ENCODE measurements at places on chromosomes 5 and 9.

GRCh38 chr9:121782514-121783110, 131.2 kb downstream of the DAB2IP start:
- DNase-seq = no peak

GRCh38 chr5:116861666-116862065, 287.0 kb upstream of the SEMA6A start:
- no peak for DNase-seq

GRCh38 chr9:129988607-129989361, 54.2 kb downstream of the FNBP1 start:
- DNase-seq = no peak

GRCh38 chr9:127216210-127216887, 48.2 kb upstream of the GARNL3 start:
- no peak for DNase-seq

GRCh38 chr9:130330202-130330862, 64.8 kb downstream of the HMCN2 start:
- no peak for DNase-seq

DNA sequence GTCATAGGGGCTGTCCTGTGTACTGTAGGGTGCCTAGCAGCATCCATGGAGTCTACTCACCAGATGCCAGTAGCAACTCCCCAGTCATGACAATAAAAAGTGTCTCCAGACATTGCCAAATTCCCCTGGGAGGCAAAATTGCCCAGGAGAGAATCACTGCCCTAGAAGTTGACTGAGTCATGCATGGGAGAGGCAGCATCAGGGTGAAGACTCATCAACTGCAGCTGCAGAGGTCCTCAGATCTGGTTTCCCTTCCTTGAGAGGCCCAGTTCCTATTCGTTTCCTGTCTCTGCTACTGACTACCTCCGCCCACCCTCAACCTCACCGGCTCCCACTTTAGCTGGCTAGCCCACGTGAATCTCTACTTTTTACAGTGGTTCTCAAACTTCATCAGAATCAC, 88.6 kb upstream of the AGXT2 start:
- no peak for DNase-seq

DNA sequence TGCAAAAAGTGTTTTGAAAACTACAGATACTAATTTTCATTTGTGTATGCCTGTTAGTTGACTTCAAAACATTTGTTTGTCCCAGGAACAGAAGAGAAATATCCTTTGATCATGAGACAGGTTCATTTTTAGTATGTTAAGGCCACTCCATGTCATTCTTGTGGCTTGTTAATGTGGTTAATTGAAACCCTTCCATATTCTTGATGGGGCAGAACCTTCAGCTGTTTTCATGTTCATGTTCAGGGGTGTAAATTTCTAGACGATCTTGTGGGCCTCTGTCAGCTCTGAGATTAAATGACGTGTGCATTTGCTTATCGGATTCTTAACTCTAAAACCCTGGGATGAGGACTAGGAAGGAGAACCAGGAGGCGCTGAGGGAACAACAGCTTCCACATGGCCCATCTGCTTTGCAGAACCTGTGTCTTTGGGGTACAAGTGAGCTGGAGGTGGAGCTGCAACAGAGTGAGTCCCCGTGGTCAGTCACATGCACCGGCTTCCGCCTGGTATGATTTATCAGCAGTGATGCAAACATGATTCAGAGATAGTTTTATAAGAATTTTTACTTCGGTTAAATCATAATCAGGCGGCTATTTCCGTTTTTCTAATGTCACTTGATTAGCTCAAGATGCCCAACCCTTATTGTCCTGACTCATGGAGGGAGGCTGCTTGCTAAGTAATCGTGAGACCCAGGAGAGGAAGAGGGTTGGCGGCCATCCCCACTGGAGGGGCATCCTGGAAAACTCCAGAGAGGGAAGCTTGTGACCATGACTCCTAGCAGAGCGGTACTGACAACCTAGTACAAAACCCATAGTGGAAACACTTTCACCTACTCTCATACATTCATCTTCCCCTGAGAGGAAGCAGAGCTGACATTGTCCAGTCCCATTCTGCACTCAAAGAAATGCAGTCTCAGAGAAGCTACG, 138.4 kb downstream of the C9orf152 start:
- no peak for DNase-seq

GRCh38 chr5:69007726-69008368, 86.0 kb upstream of the SLC30A5 start:
- DNase-seq = peak; percentile 21

GRCh38 chr5:7372399-7372798, 23.5 kb upstream of the ADCY2 start:
- no peak for DNase-seq

GRCh38 chr5:111945535-111945934, 188.5 kb upstream of the NREP start:
- no peak for DNase-seq

GRCh38 chr5:154519359-154519758, 41.3 kb upstream of the HAND1 start:
- DNase-seq = no peak

- no peak for DNase-seq
Observed at GRCh38 chr5:124193371-124193789, 553.1 kb downstream of the ZNF608 start.

- DNase-seq = no peak
Observed at GRCh38 chr9:121954477-121955140, 138.5 kb downstream of the TTLL11 start.

GRCh38 chr9:121627427-121627826, 24.0 kb upstream of the DAB2IP start:
- DNase-seq = no peak

DNA sequence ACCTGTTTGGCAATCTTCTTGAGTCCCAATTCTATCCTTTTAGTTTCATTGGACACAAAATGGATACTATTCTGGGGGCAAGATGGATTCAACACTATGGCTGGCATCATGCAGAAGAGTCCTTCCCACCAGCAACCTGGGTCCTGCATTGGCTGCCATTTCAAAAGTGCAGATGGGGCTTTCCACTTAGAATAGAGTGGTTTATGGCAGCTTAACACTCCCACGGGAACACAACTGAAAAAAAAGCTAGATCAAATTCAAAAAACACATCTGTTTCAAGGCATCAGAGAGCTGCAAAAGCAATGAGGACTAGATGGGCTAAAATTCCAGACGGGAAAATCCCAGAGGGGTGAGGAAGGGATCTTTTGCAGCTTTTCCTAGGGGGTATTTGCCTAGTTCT, 11.2 kb upstream of the HMHB1 start:
- DNase-seq = no peak

DNA sequence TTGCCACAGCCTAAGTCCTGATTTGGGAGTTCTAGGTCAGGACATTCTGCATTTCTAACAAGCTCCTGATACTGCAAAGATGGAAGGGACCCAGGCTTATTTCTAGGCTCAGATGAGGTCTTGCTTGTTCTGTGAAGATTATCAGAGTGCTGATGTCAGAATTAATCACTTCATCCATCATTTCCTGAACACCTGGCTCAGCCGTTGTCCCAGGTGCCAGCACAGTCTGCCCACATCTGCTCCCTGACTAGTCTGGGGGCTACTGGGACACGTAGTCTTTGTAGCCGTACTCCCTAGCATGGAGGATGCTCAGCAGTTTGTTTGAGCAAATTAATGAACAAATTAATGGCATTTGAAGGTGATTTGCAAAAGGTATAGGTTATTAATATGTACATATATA, 17.9 kb upstream of the SPINK4 start:
- no peak for DNase-seq

GRCh38 chr9:72187121-72187695, 38.0 kb downstream of the GDA start:
- no peak for DNase-seq

DNA sequence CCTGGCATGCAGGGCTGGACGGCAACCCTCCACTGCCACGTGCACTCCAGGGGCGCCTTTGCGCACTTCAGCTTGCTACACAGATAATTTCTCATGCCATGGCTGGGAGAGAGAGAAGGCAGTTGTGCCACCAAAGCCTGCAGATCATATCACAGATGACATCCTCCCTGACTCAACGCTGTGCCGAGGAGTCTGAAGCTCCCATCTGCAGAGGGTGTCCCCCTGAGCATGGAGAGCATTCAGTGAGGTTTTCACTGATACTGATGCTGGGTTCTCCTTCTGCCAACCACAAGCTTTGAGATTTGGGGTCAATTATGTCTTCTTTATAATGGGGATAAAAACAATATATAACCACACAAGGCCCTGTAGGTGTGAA, 607.4 kb upstream of the ADAMTS16 start:
- DNase-seq = no peak

DNA sequence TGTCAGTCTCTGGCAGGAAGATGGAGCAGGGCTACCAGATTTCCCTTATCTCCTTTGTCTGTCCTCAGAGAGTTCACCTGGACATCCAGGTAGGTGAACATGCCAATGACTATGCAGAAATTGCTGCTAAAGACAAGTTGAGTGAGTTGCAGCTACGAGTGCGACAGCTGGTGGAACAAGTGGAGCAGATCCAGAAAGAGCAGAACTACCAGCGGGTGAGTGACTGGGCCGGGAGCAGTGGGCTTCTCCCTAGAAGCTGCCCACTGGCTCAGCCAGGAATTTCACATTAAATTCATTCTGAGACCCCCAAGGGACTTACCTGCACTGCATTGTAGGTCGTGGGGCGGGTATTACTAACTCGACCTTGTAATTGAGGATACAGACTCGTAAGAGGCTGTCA, 2.1 kb downstream of the TMED9 start:
- DNase-seq = no peak

GRCh38 chr9:34650816-34651215, 1.2 kb upstream of the IL11RA start:
- no peak for DNase-seq

DNA sequence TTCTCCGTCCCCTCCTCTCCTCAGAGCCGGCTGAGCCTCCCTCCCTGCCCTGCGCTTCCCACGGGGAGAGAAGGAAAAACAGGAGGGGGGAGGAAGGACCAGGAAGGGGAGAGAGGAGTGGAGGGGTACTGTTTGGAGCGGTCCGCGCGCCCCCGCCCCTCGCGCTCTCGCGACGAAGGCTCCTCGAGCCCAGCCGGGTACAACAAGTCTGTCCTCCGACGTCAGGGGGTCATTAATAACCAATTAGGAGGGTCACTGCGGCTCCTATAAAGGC, 480 bp upstream of the PRDM12 start:
- DNase-seq = no peak

GRCh38 chr9:70564468-70565335, 150.2 kb upstream of the KLF9 start:
- no peak for DNase-seq

- DNase-seq = no peak
Observed at GRCh38 chr5:160921423-160922285, 69.6 kb upstream of the ATP10B start.

GRCh38 chr9:134381671-134382516, 55.6 kb downstream of the RXRA start:
- DNase-seq = no peak

GRCh38 chr5:141805874-141806595, 72.2 kb downstream of the PCDH1 start:
- DNase-seq = no peak

All from T-helper 2 cell (primary cell).